ENCODE measurements at places on chromosomes 5 and 9.

GRCh38 chr9:123360161-123361085 is 4.4 kb downstream of the CRB2 start:
- peak; percentile 61 for DNase-seq

DNA sequence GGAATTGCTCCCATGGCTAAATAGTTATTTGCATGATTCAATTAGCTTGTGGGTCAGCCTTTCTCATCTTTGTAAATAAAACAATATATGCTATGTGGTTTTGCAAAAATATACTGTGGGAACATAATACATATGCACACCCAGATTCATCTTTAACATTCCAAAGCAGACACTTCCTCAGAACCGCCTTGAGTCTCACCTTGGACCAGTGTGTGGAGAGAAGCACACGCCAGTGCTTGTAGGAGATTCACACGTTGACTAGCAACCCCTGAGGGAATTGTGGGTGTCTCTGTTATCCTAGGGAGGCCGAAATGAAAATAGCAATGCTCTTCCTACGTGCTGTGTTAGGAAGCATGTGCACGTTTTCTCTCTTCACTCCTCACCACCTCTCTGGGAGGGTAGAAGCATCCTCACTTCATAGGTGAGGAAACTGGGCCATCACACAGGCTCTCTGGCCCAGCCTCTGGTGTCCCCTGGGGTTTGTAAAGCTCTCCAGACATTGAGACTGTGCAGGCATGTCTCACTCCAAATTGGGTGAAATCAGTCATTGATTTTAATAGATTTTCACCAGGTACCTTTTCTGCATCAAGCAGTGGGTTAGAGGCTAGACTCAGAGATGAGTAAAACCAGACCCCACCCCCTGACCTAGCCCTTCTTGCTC is 221.7 kb downstream of the PBX3 start:
- no peak for DNase-seq

GRCh38 chr9:112011051-112011620 is 114.5 kb downstream of the UGCG start:
- DNase-seq = no peak

- DNase-seq = no peak
Measured at GRCh38 chr5:131277875-131278740, 14.3 kb downstream of the CDC42SE2 start.

GRCh38 chr5:76334574-76334973 is 68.5 kb upstream of the IQGAP2 start:
- DNase-seq = no peak

DNA sequence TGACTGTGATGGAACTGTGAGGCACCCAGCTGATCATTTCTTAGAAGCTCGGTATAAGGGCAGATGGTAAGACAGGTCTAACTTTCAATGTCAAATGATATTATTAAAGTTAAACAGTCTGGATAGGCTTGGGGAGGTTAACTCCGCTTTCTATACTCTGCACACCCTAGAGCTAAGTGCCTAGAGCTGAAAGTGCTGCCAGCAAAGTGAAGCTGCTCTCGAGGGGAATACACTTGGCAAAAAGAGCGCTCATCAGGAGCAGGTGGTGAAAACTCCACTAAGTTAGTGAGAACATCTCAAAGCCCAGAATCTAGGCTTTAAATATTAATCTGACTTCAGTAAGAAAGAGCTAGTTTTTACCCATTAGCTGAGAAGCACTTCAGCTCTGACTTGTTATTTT is 349.6 kb upstream of the SLC30A5 start:
- no peak for DNase-seq

- no peak for DNase-seq
Measured at GRCh38 chr5:65068410-65068809, 299.7 kb downstream of the CWC27 start.

- DNase-seq = no peak
Measured at GRCh38 chr5:111069839-111070238, 1.7 kb upstream of the TSLP start.

- no peak for DNase-seq
Measured at GRCh38 chr9:73264631-73265030, 113.0 kb downstream of the ANXA1 start.

DNA sequence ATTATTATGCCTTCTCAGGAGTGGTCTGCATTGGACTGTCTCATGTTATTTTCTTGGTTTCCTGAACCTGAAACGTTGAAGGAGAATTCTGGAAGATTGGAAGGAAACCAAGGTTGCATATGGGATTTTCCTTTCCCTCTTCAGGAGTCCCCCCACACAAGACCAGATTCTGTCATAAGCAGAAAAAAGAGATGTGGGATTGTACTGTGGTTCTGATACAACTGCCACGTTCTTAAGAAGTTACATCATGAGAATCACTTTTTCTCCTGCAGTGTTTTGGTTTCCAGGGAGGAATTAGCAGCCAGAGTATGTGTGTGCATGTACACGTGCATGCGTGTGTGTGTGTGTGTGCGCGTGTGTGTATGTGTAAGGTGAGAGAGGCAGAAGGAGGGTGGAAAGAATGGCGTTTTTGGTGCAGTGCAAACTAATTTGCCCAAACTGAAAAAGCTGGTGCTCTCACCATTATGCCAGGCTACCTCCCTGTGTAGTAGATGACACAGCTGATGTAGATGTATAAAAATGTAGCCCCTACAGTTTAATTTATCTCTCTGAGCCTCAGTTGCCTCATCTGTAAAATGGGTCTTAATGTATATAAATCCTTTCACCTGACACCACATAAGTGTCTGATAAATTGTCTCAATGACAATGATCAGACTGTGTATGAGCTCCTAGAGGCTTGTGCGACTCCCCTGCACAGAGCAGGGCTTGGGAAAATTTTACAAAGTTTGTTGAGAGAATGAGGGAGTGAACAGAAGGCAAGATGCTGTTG is 38.6 kb downstream of the RALGPS1 start:
- no peak for DNase-seq

GRCh38 chr5:7857926-7858632 is 7.1 kb upstream of the CFAP90 start:
- DNase-seq = no peak

GRCh38 chr5:172325452-172325851 is 41.9 kb upstream of the UBTD2 start:
- no peak for DNase-seq

- no peak for DNase-seq
Measured at GRCh38 chr9:126459126-126459525, 132.5 kb downstream of the MVB12B start.

- no peak for DNase-seq
Measured at GRCh38 chr9:109272745-109273144, 48.1 kb downstream of the EPB41L4B start.

DNA sequence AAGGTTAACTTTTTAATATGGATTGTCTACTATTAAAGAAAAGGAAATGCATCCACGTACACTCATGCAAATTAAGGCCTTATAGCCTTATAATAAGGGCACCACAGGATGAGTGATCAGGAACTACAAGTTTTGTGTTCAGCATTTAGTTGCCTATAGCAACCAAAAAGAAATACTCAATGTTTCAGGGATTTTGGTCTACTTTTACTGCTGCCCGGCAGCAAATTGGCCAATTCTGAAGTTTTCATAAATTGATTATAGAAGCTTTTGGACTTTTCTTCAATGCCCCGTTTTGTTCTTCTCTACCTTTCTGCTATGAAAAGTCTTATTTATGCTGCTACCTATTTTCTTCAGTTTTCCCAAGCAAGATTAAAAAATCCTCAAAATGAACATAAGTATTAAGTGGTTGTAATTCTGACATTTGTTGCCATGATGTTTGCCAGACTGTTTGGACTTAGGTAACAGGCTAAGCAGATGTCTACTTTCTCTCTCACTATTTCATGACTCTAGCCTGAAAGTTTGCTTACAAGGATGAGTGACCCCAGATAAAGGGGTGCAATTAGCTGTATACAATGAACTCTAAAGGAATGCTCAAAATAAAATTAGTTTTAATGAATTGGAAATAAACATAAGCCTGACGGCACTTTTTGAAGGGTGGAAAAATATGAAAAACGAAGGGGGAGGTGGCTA is 391.5 kb upstream of the DAB2 start:
- no peak for DNase-seq

DNA sequence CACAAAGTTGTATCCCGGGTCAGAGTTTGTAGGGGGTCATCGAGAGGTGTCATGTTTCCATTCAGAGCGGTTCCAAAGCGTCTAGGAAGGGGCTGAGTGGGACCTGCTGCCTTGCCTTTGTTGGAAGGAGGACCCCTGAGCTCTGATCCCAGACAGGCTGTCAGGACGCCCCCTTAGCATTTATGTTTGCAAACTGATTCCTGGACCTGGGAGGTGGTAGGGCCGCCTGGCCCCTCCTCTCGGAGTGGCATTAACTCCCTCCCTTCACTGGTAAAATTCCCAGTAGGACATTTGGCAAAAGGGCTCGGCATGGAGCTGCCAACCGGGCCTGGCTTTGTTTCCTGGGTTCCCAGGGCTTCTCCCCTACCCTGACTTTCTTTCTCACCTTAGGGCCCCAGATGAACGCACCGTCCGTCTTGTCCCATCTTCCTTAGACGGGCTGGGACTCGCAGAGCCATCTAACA is 2.5 kb downstream of the JADE2 start:
- DNase-seq = no peak

DNA sequence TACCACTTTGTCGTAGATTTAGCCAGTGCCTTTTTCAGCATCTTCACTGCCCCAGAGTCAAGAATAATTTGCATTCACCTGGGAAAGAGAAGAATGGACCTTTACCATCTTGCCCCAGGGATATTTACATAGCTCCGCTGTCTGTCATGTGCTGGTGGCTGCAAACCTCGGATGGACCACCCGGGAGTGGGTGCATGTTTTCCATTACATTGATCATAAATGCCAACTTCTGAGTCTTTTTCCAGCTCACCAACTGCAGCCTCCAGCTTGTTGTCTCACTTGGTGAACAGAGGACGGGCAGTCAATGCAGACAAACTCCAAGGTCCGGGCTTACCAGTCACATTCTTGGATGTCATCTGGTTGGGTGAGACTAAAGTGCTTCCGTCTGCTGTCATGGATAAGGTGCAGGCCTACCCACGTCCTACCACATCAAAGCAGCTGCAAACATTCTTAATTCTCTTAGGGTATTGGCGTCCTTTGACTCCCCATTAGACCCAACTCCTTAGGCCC is 155.8 kb upstream of the APC start:
- DNase-seq = no peak

- peak; percentile 94 for DNase-seq
Measured at GRCh38 chr9:84146893-84147710, 166.5 kb downstream of the RMI1 start.

DNA sequence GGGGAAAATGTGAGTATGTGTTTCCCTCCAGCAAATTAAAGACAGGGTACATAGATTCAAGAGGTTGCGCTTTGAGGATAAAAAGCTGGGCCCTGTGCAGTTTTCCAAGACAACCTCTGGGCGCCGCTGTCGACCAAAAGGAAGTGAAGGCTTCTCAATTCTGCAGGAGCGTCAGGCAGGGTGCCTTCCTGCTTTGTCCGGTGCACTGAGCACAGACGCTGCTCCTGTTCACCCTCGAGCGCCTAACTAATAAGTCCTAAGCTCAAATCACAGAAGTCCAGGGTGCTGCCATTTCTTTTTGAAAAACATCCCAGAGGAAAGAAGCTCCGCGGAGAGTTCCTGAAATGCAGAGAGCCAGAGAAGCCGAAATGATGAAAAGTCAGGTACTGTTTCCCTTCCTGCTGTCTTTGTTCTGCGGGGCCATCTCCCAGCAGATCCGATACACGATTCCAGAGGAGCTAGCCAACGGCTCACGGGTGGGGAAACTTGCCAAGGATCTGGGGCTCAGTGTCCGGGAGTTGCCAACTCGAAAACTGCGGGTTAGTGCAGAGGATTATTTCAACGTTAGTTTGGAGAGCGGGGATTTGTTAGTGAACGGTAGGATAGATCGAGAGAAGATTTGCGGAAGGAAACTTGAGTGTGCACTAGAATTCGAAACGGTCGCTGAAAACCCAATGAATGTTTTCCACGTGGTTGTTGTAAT is at the start of gene PCDHGB1:
Gene PCDHGB1 (plus strand): TSS at position 183 of the 703 bp plus-strand sequence. CDS start 162 bp downstream, at position 345.
- no peak for DNase-seq
